Lower lobe of right lung (tissue), 2 donors: ENCODE measurements at places on chromosomes 6 and 20. TPM values are rescaled to one million over a fixed set of nuclear protein-coding genes. Genes with fewer than 3 reads are reported as not detected.

GRCh38 chr20:3165473-3166337, 6.0 kb upstream of the FASTKD5 start:
- peak; percentile 55 for DNase-seq

DNA sequence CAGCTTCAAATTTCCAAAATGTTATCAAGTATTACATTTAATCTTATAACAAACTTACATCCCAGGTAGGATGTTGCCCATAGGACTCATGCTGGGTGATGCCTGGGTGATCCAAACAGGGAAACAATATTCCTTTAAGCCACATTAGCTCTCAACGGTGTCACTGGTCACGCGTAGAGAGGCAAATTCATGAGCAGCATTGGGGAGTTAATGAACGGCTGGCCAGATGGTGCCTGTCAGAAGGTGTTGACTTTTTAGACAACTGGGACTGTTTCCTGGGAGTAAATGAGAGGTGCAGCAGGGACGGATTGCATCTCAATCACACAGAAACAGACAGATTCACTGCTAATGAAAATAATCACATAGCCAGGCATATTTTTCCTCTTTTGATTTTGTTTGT, 83.3 kb upstream of the ID4 start:
- DNase-seq = no peak

The C4A gene
- total RNA-seq = 175 TPM

GRCh38 chr6:111777357-111777756, 95.9 kb downstream of the FYN start:
- no peak for DNase-seq

- DNase-seq = no peak
These were observed 43.6 kb upstream of the IYD start for GRCh38 chr6:150325066-150325772.

The TMC2 gene
- 0.92 TPM for total RNA-seq

- no peak for DNase-seq
These were observed 18.2 kb upstream of the NFATC2 start for GRCh38 chr20:51560550-51561307.

The NMBR gene
- total RNA-seq = not detected

- DNase-seq = no peak
These were observed 211.6 kb upstream of the ZNF184 start for GRCh38 chr6:27684264-27685211.

DNA sequence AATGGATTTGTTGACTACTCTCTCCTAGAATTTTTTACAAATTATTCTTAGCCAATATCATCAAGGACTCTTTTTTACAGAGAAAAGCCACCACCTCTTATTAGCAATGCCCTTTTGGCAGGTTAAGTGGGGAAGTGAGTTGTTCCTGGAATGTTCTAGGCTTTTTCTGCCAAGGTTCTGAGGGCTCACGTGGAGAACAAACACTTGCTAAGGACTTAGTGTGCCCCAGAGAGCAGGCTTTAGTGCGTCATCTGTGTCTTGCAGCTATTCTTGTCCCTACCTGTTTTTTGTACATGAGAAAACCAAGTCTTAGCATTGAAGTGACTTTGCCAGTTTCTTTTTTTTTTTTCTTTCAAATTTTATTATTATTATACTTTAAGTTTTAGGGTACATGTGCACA, 33.5 kb downstream of the CFAP61 start:
- no peak for DNase-seq

GRCh38 chr6:85449818-85450759, at the start of gene NT5E:
NT5E (plus strand) TSS chr6:85450083; CDS start chr6:85450140, 57 bp downstream.
- peak; percentile 82 for DNase-seq

The ECT2L gene
- total RNA-seq = 3.9 TPM

DNA sequence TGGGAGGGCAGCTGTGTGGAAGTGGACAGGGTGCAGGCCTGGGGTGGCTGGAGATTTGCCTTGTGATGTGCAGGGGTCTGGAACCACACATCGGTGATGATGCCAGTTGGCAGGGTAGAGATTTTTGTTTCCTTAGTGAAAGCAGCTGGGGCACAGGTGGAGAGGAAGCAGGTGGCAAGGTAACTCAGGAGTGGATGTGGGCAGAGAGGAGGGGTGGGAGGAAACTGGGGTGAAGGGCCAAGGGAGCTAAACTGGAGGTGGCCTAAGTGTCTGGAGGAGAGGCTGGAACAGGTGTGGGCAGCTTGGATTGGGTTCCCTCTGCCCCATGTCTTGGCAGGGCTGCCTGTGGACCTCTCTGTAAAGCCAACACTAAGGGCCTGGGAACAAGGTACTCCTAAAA, 4.7 kb upstream of the SCUBE3 start:
- DNase-seq = no peak

DNA sequence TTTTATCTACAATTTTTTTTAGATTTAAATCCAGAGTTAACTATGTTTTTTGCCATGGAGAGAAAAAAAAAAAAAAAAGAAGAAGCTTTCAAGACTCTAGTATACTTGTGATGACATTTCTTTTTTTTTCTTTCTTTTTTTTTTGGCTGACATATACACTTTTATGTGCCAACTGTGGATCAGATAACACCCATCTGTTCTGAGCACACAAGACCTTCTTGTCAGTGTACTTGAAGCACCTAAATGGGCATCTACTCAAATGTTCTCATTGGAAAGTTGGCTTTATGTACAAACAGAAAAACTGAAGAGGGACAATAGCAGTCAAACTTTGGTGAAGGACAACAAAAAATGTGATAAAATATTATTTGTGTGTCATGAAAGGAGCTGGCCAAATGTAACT, 904.5 kb downstream of the GRIK2 start:
- no peak for DNase-seq

The MTFR2 gene
- 1.5 TPM for total RNA-seq

GRCh38 chr20:8385247-8385646, 253.2 kb downstream of the PLCB1 start:
- DNase-seq = no peak

- DNase-seq = no peak
These were observed 10.1 kb upstream of the NXT1 start for GRCh38 chr20:23340524-23340923.

The TSBP1 gene
- total RNA-seq = not detected

DNA sequence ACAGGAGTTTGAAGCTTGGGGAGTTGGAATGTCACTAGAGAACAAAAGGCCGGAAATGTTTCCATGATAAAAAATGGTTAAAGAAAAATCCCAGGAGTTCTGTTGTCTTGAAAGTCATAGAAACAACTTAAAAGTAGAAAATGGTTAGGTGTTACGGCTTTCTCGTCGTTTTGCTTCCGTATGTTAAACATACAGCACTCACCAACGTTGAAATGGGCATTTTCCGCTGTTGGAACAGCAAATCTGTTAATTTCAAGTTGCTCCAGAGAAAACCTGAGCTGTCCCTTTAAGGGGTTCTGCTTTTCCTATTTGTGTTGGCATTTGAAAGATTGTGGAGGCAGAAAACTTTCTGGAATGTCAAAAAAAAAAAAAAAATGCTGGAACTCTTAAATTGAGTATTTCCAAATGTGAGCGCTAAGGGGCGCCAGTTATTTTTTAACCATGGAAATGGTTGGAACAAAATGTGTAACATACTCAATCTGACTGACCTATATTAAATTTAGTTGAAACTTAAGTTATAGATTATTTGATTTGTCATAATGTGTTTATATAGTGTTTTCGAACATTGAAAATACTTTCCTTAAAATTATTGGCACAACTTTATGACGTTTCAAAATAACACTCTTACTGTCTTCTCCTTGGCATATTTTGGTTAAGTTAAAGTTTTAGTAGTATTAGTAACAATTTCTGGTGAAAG, 2.2 kb downstream of the QKI start:
- DNase-seq = no peak

DNA sequence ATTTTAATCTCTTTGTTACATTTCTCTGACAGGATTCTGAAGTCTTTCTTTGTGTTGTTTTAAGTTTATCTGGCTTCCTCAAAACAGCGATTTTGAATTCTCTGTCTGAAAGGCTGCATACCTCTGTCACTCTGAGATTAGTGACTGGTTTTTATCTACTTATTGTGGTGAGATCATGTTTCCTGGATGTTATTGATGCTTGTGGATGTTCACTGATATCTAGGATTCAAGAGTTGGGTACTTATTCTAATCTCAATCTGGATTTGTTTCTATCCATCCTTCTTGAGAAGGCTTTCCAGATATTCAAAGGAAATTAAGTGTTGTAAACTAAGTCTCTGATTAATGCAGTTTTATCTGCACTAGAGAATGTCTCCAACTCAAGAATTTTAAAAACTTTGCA, 1076.1 kb upstream of the ADGRB3 start:
- DNase-seq = no peak
